ENCODE measurements at places on chromosomes 1 and 21.

GRCh38 chr1:183097438-183098051 is 74.3 kb downstream of the LAMC1 start:
- DNase-seq = peak; percentile 71

DNA sequence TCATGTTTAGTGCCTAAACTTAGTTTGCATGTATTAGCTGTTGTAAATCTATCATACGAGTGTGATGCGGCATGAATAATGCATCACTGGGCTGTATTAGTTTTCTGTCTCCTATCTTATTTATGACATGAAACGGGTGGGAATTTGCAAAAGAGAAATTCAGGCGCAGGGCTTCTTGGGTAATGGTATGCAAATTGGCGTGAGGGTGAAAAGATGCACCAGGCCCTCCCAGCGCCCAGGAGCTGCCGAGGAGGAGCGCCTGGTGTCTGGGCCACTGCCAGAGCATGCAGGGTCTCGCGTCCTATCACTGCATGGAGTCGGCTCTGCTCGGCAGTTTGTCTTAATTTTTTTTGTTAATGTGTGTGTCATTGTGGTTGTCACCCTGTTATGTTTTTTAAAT is 82.9 kb upstream of the ACTL8 start:
- DNase-seq = no peak

DNA sequence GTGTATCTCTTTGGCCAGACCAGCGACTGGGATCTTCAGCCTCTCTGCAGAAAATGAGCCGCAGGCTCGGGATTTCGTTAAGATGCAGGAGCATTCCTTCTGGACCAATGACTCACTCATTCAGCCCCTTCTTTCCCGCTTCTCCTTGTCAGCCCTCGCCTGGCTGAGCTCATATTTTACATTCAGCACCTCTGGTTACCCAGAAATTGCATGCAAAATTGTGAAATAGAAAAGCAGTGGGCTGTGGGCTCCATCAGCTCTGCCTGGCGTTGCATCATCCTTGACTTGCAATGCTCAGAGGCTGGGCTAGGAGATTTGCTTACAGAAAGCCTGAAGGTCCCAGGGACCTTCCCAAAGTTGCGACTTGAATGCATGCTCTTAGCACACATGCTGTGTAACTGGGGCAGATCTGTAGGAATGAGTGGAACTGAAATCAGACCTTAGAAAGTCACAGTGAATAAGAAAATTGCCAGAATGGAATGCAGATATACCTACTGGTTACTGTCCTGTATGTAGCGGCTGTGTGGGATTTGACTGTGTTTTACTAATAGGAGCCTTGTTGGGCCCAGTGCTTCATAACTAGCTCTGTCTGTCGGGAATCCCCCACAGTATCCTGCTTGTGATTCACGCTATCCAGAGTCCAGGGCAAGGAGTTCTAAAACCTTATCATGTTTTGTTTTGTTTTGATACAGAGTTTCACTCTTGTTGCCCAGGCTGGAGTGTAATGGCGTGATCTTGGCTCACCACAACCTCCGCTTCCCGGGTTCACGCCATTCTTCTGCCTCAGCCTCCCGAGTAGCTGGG is 444.8 kb downstream of the KIF26B start:
- peak; percentile 97 for DNase-seq

- no peak for DNase-seq
These were observed 8.9 kb upstream of the TADA1 start for GRCh38 chr1:166884971-166885370.

DNA sequence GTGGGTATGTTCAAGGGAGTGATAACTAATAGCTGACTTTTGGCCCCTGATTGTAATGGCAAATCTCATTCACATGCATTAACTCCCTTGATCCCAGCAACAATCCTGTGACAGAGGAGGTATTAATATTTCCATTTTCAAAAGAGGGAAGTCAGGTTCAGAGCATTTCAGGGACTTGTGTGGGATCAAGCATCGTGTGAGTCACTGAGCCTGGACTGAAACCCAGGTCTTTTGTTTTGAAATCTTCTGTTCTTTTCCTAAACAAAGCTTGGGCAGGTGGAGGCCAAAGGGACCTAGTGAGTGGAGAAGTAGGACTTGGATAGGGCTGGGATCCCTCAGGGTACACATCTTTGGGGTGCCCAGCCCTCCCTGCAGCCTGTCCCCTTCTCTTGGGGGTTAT is 37.9 kb downstream of the ETNK2 start:
- no peak for DNase-seq

- DNase-seq = peak; percentile 88
These were observed 45.0 kb upstream of the BCL10 start for GRCh38 chr1:85321237-85321964.

- DNase-seq = peak; percentile 64
These were observed 53.8 kb upstream of the MROH9 start for GRCh38 chr1:170881268-170882265.

GRCh38 chr1:228876187-228876586 is 140.9 kb downstream of the RHOU start:
- no peak for DNase-seq

DNA sequence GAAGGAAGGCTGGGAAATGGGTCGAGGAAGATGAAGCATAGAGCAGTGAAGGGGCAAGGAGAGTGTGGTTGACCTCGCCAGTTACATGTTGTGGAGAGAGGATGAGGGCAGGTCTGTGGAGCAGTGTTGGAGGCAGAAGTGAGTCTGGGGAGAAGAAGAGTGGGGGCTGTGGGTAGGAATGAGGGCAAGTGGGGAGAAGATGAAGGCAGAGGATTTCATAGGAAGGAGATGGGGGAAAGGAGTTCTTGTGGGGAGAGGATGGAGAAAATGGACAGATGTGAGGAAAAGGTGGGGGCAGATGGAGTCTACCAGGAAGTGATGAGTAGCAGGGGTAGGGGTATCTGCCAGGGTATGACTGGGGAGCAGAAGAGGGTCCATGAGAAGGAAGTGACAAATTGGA is 3.6 kb downstream of the ARMH1 start:
- DNase-seq = no peak

- DNase-seq = no peak
These were observed 21.6 kb upstream of the C1orf159 start for GRCh38 chr1:1137256-1138045.

DNA sequence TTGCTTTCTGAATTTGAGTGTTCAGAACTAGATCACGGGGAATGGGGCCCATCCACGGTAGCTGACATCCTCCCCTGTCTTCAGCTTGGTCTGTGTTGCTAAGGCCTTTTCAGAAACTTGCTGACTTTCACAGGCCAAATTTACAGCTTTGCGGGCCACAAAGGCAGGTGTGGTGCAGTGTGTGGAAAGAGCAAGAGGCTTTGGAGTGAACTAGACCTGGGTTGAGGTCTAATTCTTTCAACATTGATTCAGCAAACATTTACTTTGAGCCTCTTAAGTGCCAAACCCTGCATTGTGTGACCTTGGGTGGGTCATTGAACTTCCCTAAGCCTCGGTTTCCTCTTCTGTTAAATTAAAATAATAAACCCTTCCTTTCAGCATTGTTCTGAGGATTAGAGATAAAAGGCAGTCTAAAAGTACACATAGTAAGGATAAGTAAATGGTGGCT is 24.3 kb downstream of the STPG1 start:
- no peak for DNase-seq

- peak; percentile 13 for DNase-seq
These were observed 9.0 kb upstream of the DMRTB1 start for GRCh38 chr1:53450225-53450624.

GRCh38 chr1:66402194-66402593 is 131.8 kb upstream of the SGIP1 start:
- no peak for DNase-seq

GRCh38 chr1:113055570-113055969 is 17.4 kb upstream of the LRIG2 start:
- no peak for DNase-seq

DNA sequence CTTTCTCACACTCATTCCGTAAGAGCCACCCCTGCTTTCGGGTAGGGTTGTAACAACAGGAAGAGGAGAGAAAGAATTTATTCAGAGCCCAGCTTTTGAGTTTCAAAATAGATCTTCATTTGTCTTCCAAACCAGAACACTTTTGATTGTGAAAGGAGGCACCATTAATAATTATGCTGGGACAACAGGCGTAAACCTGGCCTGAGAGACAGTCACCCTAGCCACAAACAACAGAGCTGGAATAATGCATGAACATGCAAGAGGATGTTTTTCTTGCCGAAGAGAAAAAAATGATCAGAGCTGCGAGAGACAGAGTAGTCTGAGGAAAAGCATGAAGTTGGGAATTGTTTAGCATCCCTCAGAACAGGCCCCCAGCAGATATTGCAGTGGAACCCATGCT is 18.5 kb upstream of the GREM2 start:
- DNase-seq = no peak

- DNase-seq = peak; percentile 48
These were observed 25.4 kb upstream of the ALDH4A1 start for GRCh38 chr1:18927654-18928272.

GRCh38 chr1:226447932-226448665 is 40.2 kb upstream of the PARP1 start:
- DNase-seq = peak; percentile 10

GRCh38 chr1:18954270-18955071 is 2.0 kb downstream of the IFFO2 start:
- DNase-seq = peak; percentile 60

DNA sequence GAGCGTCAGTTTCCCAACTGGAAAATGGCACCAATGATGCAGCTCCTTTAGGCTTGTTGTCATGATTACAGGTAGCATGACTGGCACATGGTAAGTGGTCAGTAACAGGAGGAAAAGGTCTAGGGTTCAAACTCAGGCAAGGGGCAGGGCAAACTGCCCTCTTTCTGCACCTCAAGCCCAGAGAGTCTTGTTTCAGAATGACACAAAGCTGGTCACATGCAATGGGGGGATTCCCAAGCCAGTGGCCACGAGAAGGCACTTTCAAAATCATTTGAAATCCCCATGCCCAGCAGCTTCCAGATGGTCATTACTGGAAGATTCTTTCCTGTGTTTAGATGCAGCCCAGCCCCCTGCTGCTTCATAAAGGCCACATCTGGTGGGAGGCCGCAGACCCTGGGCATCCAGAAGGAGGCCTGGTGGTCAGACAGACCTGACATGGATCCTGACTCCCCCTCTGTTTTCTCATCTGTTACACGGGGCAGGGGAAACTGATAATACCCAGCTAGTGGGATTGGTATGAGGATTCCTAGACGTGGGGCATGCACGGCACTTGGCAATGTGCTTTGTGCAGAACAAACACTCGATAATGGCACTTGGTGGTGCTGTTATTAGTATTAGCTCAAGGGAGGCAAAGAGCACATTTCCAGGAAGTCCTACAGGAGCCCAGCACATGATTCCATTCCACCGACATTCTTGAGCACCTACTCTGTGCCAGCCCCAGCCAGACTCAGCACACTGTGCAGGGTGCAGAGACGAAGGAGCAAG is 6.9 kb upstream of the PLA2G2D start:
- DNase-seq = no peak

- peak; percentile 81 for DNase-seq
These were observed 126.1 kb downstream of the HMCN1 start for GRCh38 chr1:185860311-185860710.

GRCh38 chr1:55078470-55078869 is 39.1 kb downstream of the PCSK9 start:
- DNase-seq = no peak

DNA sequence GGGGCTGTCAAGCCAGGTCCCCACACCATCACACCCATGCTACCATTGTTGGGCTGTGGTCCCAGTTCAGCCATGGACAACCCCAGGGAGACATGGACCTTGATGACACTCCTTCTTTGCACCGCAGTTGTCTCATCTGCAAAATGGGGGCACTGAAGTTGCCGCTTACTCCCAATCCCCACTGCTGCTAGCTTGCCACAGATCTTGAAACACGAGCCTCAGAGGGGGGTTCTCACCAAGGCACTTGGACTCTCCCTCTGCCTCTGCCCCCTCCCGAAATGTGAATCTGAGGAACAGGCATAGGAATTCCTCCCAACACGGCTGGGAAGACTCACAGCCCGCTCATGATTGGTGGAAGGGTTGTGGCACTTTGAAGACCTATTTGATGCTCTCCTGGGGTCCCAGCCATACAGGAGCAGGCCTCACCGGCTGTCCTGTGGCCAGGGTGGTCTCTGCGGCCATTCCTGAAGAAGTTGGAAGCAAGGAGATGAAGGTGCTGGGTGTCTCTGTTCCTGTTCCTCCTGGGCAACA is 31.1 kb downstream of the RUNX3 start:
- DNase-seq = no peak

DNA sequence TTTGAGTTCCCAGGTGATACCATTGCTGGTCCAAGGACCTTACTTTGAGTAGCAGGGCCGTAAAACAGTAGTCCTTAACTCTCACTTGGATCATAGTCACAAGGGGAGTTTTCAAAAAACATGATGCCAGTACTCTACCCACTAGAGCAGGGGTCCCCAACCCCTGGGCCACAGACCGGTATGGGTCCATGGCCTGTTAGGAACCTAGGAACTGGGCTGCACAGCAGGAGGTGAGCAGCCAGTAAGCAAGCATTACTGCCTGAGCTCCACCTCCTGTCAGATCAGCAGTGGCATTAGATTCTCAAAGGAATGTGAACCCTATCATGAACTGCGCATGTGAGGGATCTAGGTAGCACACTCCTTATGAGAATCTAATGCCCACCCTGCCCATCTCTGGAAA is 39.7 kb upstream of the KCNQ4 start:
- DNase-seq = no peak

GRCh38 chr1:87151500-87152421 is 176.9 kb upstream of the LMO4 start:
- DNase-seq = no peak

- no peak for DNase-seq
These were observed 26.5 kb downstream of the LRRC38 start for GRCh38 chr1:13487143-13487868.

GRCh38 chr1:228321895-228322294 is 84.7 kb downstream of the TRIM11 start:
- DNase-seq = no peak

GRCh38 chr1:32350785-32351398 is 11.4 kb downstream of the FAM229A start:
- DNase-seq = no peak

DNA sequence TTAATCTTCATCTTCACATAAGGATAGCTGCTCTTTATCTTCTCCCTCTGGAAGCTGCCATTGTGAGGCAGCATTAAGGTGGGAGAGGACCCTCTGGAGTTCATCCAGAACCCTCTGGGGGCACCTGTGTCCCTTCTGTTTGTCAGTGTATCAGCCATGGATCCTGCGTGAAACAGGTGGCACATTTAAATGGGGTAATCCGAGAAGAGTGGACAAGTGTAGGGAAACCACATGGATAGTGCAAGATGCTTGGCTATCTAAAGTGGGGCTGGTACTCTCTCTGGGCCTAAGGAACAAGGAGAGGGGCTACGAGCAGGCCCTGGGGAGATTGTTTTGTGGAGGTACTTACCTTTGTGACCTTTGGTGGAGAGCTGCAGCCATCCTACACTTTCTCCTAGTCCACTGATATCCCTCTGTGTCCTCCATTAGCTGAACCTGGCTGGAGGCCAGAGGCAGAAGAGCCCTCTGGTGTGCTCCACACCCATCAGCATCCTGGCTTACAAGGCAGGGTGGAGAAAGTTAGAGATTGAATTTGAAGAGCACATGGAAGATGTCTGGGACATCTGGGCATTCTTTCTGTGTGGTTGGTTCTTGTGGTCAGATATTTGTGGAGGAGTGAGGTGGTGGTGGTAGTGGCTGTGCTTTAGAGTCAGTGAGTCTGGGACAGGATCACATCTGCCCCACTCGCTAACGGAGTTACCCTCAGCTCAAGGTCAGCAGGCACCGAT is 117.7 kb downstream of the FGGY start:
- DNase-seq = peak; percentile 68

GRCh38 chr1:42035205-42035829 is 116.6 kb upstream of the HIVEP3 start:
- peak; percentile 63 for DNase-seq

- DNase-seq = no peak
These were observed 24.6 kb downstream of the RSBN1 start for GRCh38 chr1:113787663-113788062.

All from EH (cell line).